ENCODE measurements at places on chromosomes 1 and 21.

GRCh38 chr1:186474208-186474607 lies 13.3 kb upstream of the PDC start:
- DNase-seq: no peak

DNA sequence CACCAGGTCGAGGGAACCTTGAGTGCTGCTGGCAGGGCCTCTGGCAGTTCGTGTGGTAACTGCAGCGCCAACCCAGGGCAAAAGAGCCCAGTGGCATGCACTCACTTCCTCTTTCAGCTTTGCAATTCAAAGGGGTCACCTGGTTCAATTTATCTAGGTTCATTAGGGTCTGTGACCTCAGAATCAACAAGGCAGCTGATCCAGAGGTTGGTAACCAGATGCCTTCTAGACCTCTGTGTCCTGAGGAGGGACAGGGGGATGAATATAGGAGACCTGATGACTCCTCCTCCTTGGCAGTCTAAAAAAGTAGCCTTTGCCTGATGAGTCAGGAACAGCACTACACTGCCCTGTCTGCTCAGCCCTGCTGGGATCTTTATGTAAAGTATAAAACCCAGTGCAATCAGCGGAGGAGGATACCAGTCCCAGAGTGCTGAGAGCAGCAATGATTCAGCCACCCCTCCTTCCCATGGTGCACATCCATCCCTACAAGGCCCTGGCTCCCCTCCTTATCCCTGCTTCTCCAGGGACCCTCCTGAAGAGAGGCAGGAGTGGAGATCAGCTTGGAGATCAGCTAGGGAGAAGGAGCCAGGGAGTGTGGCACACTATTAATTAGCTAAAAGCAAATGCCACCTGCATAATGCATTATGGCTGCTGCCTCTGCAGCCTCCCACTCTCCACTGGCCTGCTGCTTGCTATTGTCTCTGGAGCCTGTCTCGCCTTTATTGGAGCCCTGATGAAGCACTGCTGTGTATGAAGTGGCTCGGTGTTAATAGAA lies 11.2 kb upstream of the FMOD start:
- no peak for DNase-seq

GRCh38 chr1:18707696-18708257 lies 77.1 kb downstream of the PAX7 start:
- no peak for DNase-seq

GRCh38 chr1:79325126-79325525 lies 318.6 kb upstream of the ADGRL4 start:
- no peak for DNase-seq

DNA sequence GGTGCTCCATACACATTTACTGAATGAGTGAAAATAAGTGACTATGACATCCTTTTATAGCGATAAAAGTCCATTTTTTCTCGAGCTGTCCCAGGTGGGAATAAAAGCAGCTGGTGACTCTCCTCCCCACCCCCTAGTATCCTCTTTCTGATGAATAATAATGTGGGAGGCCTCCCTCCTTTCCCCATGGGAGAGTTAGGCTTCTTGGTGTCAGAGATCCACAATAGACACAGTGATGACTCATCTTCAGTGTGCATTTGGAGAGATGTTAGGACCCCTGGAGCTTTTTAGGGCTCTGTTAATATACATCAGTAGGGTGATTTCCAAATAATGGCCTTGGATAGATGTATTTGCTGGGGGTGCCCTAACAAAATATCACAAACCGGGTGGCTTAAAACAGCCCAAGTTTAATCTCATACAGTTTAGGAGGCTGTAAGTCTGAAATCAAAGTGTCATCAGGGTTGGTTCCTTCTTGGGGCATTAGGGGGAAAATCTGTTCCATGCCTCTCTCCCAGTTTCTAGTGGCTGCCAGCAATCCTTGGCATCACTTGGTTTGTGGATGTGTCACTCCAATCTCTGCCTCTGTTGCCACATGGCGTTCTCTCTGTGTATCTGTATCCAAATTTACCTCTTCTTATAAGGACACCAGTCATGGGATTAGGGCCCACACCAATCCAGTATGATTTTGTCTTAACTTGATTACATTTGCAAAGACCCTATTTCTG lies 4.4 kb upstream of the PHC2 start:
- no peak for DNase-seq

DNA sequence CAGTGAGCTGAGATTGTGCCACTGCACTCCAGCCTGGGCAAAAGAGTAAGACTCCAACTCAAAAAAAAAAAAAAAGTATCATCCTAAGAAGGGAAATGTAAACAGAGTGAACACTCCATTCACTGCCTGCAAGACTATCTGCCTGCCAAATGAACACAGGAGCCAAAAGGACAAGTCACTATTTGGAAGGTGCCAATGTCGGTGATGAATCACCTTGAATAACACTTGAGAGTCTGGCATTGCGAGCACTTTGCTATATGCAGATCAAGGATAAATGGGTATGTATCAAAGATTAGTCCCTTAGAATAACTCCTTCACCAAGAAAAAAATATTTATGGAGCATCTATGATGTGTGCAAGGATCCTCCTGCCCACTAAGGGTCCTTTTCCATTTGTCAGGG lies 6.6 kb downstream of the UBR4 start:
- no peak for DNase-seq

- no peak for DNase-seq
Measured at GRCh38 chr1:57835620-57836019, 411.8 kb upstream of the DAB1 start.

DNA sequence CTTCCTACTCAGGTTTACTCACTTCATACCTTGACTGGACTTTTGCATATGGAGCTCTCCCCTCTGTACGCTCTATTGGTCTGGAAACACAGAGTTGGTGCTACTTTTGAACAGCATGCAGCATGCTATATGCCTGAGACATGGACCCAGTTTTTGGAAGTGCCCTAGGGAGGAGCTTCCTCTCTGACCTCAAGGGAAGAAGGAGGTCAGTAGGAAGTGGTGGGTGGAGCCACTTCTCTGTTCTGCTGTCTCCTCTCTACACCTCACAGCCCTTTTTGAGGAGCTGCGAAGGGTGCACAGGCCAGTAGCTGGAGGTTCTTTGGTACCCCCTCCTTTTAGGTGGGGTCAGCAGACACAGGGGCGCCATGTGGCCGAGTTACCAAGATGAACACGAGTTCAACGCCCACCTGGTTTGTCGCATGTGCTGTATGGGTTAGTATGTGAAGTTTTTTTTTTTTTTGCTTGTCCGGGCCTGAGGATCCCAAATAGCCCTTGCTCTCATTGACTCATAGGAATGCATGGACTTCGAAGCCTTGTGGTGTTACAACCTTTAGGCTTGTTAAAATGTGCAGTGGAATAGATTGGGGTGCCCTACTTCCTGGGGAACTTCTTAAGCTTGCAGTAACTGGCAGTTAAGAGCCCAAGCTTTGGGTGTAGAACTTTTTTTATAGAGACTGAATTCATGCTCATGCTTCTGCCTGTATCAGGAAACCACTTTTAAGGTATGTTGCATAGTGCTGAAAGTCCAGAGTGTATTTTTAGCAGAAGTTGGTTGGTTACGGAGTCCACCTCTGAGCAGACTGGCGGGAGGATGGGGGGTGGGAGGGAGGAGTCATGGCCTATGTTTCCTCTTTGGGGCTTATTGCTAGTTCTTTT lies 10.7 kb downstream of the MACF1 start:
- DNase-seq: no peak

- no peak for DNase-seq
Measured at GRCh38 chr21:43743947-43744346, 25.0 kb downstream of the PDXK start.

Data from HuH-7.5 (cell line).